GM18507 (cell line): ENCODE measurements at places on chromosomes 12 and 14.
A peak's percentile ranks its signal among the peaks of the same experiment; 100 is the strongest.

DNA sequence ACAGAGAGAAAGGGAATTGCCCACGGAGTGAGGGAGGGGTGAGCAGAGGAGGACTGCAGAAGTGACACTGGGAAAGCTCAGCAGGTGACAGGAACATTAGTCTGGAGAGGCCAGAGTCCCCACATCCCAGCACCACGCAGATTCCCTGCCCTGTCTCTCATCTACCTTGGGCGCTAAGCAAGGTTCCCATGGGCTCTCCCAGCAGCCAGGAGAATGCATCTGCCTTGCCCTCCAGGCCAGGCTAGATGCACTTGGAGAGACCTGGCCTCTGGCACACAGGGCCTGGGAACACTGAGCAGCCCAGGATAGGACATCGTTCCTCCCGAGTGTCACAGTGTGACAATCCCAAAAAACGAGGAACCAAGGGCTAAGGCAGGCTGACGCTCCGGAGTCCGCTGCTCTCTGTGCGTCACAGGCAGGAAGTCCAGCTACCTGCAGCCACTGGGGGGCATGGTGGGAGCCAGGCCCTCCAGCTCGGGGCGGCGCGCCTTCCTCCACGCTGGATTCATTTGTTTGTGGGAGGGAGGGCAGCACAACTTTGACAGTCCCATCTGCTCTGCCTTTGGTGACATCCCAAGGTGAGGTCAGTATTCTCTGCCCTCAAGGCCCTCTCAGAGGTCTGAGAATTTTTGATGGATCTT, 5.4 kb upstream of the NGB start:
- DNase-seq: no peak

GRCh38 chr14:68938271-68939150, 40.6 kb downstream of the ACTN1 start:
- no peak for DNase-seq

GRCh38 chr12:11553871-11554533, 95.5 kb upstream of the ETV6 start:
- DNase-seq: peak; percentile 54

GRCh38 chr12:85405262-85405661, 125.2 kb downstream of the ALX1 start:
- no peak for DNase-seq

- no peak for DNase-seq
These were observed 35.3 kb downstream of the KICS2 start for GRCh38 chr12:64186789-64187188.

DNA sequence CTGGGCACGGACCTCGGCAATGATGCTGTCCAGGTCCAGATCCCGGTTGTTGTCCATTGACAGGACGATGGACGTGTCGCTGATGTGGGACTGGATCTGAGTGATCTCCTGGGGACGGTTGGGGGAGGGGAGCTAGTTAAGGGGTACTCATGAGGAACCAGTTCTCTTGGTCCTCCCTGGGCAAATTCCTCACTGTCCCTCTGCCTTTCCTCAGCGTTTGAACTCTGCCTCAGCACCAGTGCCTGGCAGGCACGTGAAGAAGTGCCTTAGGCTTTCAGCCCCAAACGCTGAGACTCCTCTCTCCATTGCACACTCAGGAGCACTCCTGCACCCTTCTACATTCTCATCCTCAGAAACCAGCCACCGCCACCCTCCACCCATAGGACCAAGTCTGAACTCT, 9.7 kb downstream of the KRT72 start:
- no peak for DNase-seq

DNA sequence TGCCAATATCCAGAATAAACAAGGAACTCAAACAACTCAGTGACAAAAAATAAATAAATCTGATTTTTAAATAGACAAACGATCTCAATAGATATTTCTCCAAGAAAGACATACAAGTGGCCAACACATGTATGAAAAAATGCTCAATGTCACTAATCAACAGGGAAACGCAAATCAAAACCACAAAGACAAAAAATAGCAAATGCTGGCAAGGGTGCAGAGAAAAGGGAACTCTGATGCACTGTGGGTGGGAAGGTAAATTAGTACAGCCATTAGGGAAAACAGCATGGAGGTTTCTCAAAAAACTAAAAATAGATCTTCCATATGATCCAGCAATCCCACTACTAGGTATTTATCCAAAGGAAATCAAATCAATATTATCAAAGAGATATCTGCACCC, 3.5 kb upstream of the EIF5 start:
- DNase-seq: no peak

- DNase-seq: no peak
These were observed 77.4 kb downstream of the BBS10 start for GRCh38 chr12:76270657-76271358.

- no peak for DNase-seq
These were observed 46.3 kb upstream of the PTGDR start for GRCh38 chr14:52220924-52221811.

DNA sequence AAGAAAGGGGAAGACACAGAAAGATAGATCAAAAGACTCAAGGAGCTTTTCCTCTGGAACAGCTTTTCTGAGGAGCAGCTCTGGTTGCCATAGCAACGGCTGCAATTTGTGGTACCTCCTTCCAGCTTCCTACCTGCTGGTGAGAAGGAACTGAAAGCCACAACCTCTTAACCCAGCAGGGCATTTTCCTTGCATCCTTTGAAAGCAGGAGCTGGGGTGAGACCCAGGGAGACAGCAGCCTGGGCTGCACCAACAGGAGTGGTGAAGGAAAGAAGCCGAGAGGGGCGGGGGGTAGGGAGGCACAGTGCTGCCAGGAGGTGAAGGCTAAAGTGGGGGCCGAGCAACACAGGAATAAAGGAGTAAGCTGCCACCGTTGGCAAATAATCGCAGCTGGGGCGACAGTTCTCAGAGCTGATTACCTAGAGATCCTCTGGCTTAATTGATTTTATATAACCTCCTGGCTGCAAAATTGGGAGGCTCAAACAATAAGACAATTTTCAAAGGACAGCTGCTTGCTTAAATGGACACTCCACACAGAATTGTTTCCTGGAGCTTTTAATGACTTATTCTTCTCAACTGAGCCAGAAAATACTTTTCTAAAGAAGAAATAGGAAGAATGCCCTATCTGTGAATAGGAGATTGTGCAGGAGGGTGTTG, 129.4 kb downstream of the RPAP3 start:
- no peak for DNase-seq

- DNase-seq: no peak
These were observed 15.4 kb downstream of the SYNE2 start for GRCh38 chr14:63867933-63868921.

DNA sequence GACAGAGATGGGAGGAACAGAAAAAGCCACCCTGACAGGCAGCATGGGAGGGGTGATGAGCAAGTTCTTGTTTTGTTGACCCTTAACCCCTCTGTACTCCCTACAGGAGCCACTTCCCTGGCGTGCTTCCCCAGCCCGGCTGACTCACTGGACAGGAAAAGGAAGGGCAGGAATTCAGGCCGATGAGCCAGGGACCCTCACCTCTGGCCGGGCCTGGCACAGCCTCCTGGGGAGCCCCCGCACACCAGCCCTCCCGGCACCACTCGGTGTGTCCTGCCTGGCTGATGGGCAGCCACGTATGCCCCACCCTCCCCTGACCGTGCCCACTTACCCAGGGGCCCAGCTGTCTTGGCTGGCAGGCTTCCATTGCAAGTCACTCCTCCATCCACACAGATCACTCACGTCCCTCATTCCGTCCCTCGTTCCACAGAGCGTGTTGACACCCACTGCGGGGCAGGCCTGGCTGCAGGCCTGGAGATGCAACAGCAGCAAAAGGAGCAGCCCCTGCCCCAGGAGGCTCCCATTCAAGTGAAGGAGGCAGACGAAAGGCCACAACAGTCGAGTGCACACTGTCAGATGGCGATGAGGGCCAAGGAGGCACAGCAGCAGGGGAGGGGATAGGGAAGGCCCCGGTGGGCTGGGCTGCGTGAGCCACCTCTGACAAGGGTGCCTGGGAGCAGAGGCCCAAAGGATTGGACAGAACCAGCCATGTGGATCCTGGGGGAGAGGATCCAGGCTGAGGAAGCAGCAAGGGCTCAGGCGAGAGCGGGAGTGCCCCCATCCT, 19.7 kb upstream of the CD9 start:
- no peak for DNase-seq

DNA sequence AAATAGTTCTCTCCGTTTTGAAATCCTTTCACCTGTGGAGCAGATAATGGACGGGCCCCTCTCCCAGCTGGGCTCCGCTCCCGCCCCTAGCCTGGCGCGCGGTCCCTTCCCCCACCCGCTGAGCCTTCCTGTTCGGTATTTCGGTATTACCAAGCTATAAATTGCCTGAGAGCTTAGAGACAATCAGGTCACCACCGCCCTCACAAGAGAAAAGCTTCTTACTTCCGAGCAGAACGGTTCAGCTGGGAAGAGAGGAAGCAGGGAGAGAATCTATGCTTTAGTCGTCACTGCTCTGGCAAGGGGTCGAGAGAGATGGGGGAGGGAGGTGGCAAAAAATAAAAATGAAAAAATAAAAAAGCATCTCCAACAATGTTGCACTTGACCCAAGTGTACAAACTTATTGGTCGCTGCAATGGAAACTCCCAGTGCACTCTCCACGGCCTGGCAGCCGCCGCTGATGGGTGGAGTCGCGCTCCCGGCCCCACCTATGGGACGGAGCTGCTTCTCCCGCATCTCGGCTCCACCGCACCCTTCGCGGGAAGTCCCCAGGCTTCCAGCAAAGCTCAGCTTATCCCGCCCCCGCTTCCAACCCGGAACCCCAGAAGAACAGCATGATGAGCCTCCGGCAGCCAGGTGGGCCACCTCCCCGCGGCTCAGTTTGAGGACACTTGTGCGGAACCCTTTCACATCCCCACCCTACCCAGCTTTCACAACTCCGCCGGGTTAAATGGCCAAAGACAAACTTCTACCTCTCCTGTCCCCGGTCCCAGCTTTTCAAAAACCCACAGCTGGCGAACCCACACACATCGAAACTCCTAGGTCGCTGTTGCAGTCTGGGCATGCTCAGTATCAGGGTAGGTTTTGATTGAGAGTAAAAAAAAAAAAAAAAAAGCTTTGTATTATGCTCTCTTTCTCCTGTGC, 832 bp upstream of the SYT1 start:
- no peak for DNase-seq

DNA sequence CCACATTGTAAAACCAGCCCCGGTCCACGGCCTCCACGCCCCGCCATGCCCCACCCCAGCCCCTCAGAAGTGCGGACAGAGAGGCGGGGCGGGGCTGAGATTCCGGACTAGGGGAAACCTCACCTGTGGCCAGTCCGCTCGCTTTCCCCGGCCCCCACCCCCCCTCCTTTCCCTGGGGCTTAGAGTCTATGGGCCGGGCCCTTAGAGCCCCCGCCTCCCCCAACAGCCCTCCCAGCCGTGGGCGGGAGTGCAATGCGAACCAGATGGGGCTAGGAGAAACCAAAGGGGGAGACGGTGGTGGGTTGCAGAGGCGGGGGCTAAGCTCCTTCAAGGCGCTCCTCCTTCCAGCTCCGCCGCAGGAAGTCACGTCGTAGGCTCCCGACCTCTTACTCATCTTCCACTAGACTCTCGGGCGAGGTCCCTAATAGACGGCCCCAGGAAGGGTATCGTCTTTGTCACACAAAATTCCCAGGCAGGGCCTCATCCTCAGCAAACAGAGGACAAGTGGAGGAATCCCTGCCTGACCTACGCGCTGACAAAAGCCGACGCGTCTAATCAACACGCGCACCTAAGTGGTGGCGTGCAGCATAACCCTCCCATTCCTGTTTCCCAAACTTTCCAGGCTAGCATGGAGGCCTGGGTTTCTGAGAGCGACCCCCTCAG, 1.1 kb upstream of the NAB2 start:
- DNase-seq: no peak

DNA sequence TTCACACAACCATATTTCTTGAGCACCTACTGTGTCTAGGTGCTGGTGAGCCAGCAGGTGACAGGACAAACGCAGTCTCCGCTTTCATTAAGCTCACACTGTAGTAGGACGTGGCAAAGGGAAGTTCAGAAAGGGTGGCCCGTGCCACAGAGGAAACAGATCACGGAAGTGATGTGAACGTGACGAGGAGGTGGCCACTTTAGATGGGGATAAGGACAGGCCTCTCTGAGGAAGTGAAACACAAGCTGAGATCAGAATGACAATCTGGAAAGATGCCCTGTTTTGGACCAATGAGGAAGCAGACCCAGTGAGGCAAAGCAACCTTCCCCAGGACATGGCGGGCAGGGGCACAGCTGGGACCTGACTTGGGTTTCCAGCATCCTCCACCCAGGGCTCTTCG, 127.4 kb upstream of the PRMT8 start:
- no peak for DNase-seq

DNA sequence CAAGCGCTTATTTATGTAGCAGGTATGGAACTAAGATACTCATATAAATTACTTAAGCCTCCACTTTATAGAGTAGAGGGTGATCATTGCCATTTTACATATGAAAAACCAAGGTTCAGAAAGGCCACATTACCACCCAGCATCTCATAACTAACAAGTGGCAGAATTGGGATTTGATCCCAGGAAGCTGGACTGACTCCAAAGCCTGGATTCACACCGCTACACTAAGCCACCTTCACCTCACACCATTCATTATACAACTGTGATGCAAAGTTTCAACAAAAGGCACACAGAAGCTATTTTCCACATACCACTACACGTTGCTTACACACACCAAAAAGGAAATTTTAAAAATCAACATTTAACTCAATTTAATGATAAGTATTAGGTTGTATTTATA, 370.6 kb downstream of the FUT8 start:
- DNase-seq: no peak
